ENCODE measurements at places on chromosomes 5 and 9. TPM values are rescaled to one million over a fixed set of nuclear protein-coding genes. Genes with fewer than 3 reads are reported as not detected.

Gene PCDHB3
- 0.19 TPM for total RNA-seq

Gene JAK2
- 12.1 TPM for total RNA-seq

Gene SETX
- total RNA-seq = 73.3 TPM

Gene FGFR4
- 0.56 TPM for total RNA-seq

Gene C9orf72
- total RNA-seq = 4.6 TPM

Gene PCDHA7
- total RNA-seq = 2.5 TPM

Gene GABBR2
- 0.56 TPM for total RNA-seq

Gene SYNPO
- 7.3 TPM for total RNA-seq

Gene INSL4
- not detected for total RNA-seq

Gene TPPP
- total RNA-seq = 0.19 TPM

Gene PFN3
- total RNA-seq = not detected

Gene CDX1
- 0.38 TPM for total RNA-seq

Gene LRRTM2
- total RNA-seq = under 0.01 TPM

Gene PCDHGC5
- 2.0 TPM for total RNA-seq

Gene NREP
- 158 TPM for total RNA-seq

Gene ACTBL2
- total RNA-seq = 0.19 TPM

Gene TEX48
- total RNA-seq = not detected

Gene CACFD1
- 2.7 TPM for total RNA-seq

Gene FAM78A
- total RNA-seq = 1.2 TPM

Gene SPAG8
- total RNA-seq = 1.1 TPM

Gene BAG1
- total RNA-seq = 14.0 TPM

Gene IRX4
- total RNA-seq = not detected

Gene HDHD3
- total RNA-seq = 11.8 TPM

Gene MYOT
- not detected for total RNA-seq

Gene CHD1
- 39.2 TPM for total RNA-seq

Gene TSC1
- 26.5 TPM for total RNA-seq

Gene ZNF879
- total RNA-seq = 5.6 TPM

Gene STING1
- total RNA-seq = 27.8 TPM

Gene PCDHB7
- 1.1 TPM for total RNA-seq

Measured in regular cardiac myocyte (primary cell).